ENCODE measurements at places on chromosomes 1 and 21.

- DNase-seq, result no peak
Measured at GRCh38 chr1:239536165-239536849, 149.9 kb downstream of the CHRM3 start.

DNA sequence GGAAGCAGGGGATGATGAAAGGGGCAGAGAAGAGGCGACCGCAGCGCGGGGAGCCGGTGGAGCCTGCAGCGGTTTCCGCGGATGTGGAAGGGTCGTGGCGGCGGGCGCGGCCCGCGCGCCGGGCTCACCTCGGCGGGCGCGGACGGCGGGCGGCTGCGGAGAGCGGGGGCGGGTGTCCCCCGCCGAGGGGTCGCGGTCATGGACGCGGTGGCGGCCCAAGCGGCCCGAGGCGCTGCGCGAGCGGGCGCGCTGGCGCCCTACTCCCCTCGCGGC, 572 bp downstream of the LPGAT1 start:
- DNase-seq, result no peak

- no peak for DNase-seq
Measured at GRCh38 chr1:159999204-159999603, 32.6 kb downstream of the PIGM start.

- no peak for DNase-seq
Measured at GRCh38 chr1:18823438-18823837, 36.0 kb downstream of the TAS1R2 start.

- no peak for DNase-seq
Measured at GRCh38 chr1:160129046-160129445, 13.5 kb downstream of the ATP1A2 start.

DNA sequence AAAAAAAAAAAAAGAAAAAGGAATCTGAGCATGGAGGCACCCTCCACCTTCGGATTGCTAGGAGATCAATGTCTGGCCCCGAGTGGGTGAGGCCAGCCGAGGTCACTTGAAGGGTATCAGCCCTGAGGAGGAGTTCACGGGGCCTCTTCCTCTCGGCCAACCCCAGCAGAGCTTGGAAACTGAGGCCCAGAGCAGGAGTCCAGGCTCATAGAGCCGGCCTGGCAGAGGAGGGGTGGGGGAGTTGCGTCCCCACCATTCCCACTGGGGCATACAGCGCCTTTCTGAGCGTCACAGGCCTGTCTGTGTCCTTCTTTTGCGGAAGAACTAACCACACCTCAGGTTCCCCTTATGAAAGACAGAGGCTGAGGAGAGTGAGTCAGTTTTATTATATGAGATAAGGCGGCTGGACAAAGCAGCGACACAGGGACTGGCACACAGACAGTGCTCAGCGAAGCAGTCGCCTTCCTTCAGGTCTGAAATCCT, 17.1 kb upstream of the EPHA2 start:
- DNase-seq, result no peak

DNA sequence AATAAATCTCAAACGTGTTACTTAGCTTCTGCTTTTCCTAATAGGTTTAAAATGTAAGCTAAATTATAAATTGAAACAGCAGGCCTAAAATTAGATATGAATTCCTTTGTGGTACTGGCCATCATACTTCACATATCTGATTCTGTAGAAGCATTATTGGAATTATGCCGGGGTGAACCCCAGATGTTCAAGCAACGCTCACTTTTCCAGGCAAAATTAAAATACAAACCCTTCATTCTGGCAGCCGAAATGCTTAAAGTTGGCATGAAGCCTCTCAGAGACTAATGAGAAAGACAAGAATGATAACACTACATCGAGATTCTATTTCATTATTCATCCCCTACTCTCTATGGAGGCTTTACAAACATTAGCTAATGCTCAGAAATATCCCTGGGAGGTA, 1352.7 kb upstream of the ADGRL2 start:
- DNase-seq, result no peak

DNA sequence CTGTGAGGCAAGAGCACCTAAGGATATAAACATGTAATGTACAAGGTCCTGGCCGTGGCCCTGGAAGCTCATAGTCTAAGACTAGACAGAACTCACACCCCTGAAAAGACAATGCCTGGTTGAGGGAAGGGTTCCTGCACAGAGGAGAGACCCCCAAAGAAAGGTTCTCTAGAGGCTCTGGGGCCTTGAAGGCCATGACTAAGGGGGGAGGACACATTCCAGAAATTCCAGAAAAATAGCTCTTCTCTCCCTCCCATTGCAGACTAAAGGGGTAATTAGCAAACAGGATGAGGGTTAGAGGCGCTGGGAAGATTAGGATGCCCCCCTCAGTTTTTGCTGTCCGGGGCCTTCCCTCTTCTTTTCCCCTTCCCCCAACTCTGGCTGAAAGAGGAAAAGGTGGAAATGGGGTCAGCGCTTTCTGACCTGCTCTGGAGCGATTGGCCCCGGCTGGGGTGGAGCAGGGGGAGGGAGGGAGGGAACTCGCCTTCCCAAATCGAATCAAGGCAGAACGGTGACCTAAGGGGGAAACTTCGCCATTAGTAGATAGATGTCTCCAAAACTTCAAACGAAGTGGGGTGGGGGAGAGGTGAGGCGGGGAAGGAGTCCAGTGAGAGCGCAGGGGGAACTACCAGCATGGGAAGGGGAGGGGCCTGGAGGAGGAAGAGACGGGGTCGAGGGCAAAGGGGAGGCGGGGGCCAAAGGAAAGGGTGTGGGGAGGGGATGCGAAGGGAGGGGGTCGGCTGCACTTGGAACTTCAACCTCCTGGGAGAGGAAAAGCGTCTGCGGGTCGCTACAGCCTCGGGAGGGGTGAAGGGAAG, 11.8 kb downstream of the PAX7 start:
- DNase-seq, result no peak

- DNase-seq, result no peak
Measured at GRCh38 chr1:28933277-28933676, 18.9 kb downstream of the EPB41 start.

GRCh38 chr1:22550021-22550420, 13.3 kb upstream of the EPHA8 start:
- DNase-seq, result no peak

- DNase-seq, result no peak
Measured at GRCh38 chr1:196896355-196896754, 8.5 kb downstream of the CFHR4 start.

DNA sequence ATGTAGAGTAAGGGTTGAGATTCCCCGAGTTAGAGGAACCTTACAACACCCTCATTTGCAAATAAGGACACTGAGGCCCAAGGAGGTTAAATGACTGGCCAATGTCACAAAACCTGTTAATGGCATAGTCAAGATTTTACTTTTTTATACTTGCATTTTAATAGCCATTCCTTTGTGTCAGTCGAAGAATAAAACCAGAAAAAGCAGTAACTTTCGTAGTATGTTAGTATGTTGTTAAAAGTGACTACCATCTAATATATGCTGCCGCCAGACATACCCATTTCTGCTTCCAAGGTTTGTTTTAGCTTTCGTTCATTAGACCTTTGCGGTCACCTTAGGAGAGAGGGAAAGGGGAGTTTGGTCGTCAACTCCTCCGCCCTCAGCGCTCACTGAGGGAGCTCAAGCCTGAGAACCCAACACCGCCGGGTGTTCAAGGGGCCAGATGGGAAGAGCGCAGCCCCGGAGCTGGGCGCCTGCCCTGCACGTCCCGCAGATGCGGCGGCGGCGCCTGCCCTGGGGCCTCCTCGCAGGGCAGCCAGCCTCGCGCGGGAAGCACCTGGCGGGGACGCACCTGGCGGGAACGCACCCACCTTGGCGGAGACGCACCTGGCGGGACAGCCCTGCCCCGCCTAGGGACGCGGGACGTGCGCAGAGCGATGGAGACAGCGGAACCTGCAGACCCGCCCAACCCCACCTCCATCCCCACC, 466 bp downstream of the VPS26C start:
- DNase-seq, result no peak

- DNase-seq, result no peak
Measured at GRCh38 chr1:27117733-27118439, 37.0 kb downstream of the SLC9A1 start.

- no peak for DNase-seq
Measured at GRCh38 chr1:179175011-179175841, 54.3 kb downstream of the ABL2 start.

DNA sequence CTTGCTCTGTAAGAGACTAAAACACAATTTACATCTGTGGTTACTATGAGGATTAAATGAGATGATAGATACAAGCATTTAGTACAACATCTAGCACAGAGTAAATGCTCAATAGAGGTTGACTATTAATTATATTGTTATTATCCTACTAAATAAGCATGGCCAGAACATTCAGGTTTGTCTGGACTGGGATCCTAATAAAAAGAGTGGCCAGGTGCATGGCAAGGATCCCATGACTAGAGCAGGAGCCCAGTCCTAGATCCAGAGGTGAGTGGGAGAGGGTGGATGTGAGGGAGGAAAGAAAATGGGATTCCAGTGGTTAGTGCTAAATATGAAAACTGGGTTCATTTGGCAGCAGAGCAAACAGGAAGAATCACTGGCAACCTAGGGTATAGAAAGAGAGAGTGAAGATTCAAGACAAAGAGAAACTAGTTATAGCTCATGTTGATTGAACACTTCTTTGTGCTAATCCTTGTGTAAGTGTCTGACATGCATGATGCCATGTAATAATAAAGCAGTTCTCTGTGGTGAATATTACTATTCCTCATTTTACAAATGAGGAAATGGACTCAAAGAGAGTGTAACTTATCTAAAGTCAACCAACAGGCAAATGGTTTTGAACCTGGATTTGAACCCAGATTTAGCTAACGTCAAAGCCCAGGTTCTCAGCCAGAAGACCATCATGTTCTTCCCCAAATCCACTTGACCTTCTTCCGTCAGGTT, 71.1 kb upstream of the FGGY start:
- no peak for DNase-seq

DNA sequence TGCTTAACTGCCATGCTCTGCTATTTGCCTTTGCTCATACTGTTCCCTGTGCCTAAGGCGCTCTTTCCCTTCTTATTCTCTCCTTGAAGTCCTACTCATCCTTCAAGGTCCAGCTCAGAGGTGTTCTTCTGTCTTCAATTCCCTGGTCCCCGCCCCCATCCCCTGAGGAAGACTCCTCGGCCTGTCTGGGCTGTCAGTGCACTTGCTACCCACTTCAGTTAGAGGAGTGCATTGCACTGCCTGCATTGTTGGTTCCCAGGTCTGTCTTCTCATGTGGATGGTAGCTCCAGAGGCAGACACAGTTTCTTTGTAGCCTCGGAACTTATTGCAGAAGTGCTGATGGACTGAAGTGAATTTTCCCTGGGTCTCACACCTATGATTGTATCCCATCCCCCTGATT, 194.0 kb downstream of the C1orf94 start:
- no peak for DNase-seq

GRCh38 chr1:18883636-18884418, 18.5 kb downstream of the ALDH4A1 start:
- DNase-seq, result no peak

- no peak for DNase-seq
Measured at GRCh38 chr1:45569962-45570581, 13.8 kb upstream of the NASP start.

- no peak for DNase-seq
Measured at GRCh38 chr1:58773406-58773840, 10.4 kb downstream of the JUN start.

DNA sequence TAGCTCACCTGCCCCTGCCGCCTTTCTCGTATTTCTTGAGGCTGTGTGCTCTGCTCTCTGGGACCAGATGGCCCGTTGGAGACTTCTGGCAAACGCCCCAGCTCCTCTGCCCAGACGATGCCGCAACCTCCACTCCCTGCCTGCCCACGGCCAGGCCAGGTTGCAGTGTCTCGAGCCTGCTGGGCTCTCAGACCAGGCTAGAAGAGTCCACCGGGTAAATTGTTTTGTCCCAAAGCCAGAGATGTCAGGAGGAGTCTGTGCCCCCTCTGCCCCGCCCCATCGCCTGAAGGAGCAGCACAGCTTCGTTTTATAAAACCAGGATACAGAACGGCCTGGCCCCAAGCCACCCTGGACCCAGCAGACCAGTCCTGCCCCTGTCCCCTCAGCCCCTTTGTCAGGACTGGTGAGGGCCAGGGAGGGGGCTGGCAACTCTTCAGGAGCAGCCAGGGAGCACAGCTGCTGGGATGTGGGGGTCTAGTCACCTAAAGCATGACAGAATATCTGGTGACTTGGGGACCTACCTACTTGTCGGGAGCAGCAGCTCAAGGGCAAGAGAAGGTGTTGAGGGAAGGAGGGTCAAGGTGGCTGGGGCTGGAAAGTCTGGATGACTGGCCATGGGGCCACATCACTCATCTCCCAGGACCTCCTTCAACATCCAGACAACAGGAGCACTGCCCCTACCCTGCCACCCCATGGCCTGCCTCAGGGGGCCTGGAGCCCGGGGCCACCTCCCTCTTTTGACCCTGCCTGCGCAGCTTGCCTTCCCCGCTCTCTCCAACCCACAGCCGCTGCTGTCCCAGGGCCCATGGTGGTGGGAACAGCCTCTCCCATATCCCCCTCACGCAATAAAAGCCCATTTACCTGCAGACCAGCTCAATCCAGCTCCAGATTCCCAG, 33.9 kb upstream of the LBR start:
- no peak for DNase-seq

GRCh38 chr1:47471163-47471562, 33.3 kb downstream of the FOXD2 start:
- no peak for DNase-seq

DNA sequence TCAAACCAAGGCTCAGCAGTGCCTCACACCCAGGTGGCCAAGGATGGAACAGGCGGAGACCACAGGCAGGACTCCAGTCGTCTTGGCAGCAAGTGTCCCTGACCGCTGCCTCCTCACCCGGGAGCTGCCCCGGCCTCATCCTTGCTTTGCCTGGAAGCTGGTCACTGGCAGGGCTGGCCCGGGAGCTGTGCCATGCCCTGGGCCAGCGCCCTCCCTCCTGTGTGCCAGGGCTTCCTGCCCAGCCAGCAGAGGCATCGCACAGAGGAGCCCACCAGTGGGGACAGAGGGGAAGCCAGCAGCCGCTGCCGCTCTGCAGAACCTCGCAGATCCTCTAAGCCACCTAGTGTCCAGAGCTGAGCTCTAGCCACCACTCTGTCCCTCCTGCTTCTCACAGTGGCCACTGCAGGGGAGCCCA, 7.8 kb downstream of the CASZ1 start:
- no peak for DNase-seq

- DNase-seq, result no peak
Measured at GRCh38 chr1:93143136-93143535, 37.1 kb downstream of the TMED5 start.

GRCh38 chr21:27421654-27422053, 454.8 kb upstream of the ADAMTS5 start:
- DNase-seq, result no peak

DNA sequence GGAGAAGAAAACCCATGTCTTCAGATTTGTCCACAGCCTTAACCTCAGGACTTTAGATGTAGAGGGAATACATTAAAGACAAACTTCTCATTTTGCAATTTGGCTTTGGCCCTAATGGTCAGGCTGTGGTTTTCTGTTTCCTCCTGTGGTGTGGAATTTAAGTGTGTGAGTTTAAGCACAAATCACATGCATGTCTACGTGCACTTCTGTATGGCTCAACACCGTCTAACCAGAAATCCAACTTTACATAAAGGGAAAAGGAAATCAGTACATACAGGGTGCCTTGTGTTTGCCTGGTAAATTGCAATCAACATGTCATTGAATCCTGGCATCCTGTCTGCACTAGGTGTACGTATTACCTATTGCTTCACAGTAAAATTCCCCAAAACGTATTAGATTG, 1.2 kb upstream of the ZNF124 start:
- DNase-seq, result no peak

- DNase-seq, result no peak
Measured at GRCh38 chr21:26877018-26877417, 31.8 kb upstream of the ADAMTS1 start.

Data from esophagus squamous epithelium (tissue), 5 donors.